ENCODE measurements at places on chromosomes 3 and 15.

- DNase-seq, result no peak
These were observed 222.7 kb upstream of the NAALADL2 start for GRCh38 chr3:174636451-174636850.

DNA sequence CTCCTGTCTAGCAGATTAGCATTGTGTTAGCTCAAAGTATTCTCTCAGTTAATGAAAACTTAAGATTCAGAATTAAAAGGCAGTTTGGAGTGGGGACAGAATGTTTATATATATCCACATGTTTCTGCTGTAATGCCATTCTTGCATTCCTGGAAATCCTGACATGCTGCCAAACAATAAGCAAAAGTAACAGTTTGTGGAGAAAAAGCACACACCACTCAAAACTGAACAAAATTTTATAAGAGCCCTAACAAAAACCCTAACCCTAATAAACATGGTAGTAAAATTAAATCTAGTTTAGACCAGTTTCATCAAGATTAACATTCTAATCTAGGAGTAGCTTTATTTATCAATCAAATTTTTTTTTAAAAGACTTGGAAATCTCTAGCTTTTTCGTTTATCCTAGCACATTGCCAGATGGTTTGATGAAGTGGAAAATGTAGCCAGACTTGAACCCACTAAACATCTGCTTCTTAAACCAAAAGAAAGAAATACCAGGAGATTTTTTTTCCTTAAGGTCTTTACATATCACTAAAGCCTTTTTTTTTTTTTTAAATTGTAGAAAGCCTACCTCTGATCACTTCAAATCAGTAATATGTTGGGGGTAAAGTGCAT, 3.7 kb downstream of the TCAIM start:
- DNase-seq, result no peak

- DNase-seq, result no peak
These were observed 59.1 kb downstream of the IQSEC1 start for GRCh38 chr3:13013994-13014754.

- peak; percentile 79 for DNase-seq
These were observed 139.5 kb downstream of the CNTN6 start for GRCh38 chr3:1232276-1232675.

DNA sequence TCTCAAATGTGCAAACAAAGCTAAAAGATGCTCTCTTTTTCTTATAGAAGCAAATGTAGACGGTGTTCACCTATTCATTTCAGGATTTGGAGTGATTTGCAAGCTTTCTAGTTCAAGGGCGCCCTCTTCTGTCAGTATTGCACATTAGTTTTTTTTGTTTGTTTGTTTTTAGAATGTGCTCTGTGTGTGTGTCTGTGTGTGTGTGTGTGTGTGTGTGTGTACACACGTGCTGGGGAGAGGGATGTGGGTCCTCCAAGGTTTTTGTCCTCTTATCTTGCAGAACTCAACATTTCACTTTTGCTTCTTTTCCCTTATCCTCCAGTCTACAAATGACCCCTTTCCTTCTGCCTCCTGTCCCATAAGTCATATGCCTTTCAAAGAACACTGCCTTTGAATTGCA, 23.5 kb downstream of the DNAH1 start:
- peak; percentile 73 for DNase-seq

GRCh38 chr3:94524102-94524919, 461.4 kb downstream of the NSUN3 start:
- no peak for DNase-seq

DNA sequence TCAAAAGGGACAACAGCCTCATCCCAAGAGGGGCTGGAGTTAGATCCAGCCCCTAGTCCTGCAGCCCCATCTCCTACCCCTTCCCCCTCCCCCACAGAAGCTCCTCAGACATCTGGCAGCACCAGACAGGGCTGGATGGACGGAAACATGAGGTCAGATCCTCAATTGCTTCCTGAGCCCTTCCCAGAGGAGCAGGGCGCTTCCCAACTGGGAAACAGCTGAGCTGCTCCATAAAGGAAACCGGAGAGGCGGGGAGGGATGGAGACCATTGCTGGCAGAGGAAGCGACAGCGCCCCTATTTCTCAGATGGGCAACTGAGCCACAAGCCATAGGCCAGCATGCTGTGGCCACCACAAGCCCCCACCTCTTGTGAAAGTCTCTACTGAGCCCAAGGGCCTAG, 18.3 kb upstream of the CYP11A1 start:
- no peak for DNase-seq

- DNase-seq, result peak; percentile 41
These were observed 33.9 kb downstream of the FSTL1 start for GRCh38 chr3:120416868-120417267.

DNA sequence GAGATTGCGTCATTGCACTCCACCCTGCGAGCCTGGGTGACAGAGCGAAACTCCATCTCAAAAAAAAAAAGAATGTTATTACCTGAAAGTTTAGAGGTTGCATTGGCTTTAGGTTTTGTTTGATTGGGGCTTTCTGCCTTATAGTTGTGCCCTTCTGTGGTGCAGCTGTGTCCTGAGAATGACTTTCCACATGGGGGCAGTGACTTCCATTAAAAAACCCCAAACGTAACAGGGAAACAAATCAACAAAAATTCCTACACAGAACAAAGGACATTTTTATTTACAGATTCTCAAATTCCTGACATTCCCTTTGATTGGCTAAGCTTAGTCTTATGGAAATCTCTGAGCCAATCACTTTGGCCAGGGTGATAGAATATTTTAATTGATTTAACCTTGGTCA, 154.1 kb upstream of the GPR149 start:
- no peak for DNase-seq
